Stimulated activated CD4-positive, alpha-beta T cell treated with anti-CD3 and anti-CD28 coated beads, Interleukin-12 subunit alpha, Interleukin-12 subunit beta, amount 100 ng/mL, for 4 hours (primary cell): ENCODE measurements at places on chromosomes 12 and 14.

DNA sequence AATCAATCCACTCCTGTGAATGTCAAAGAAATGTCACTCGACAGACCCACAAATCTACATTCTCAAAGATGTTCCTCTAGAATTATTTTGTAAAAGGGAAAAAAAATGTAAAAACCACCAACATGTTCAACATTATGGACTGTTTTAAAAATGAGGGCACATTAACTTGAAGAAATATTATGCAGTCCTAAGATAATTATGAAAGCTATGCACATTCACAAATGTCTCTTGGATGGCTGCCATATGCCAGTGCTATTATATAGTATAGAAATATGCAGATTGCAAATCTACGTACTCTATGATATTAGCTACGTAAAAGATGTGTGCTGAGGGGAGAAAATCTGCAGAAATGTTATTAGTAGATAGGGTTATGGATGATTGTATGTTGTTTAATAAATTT, 334.2 kb downstream of the BMP4 start:
- no peak for DNase-seq

DNA sequence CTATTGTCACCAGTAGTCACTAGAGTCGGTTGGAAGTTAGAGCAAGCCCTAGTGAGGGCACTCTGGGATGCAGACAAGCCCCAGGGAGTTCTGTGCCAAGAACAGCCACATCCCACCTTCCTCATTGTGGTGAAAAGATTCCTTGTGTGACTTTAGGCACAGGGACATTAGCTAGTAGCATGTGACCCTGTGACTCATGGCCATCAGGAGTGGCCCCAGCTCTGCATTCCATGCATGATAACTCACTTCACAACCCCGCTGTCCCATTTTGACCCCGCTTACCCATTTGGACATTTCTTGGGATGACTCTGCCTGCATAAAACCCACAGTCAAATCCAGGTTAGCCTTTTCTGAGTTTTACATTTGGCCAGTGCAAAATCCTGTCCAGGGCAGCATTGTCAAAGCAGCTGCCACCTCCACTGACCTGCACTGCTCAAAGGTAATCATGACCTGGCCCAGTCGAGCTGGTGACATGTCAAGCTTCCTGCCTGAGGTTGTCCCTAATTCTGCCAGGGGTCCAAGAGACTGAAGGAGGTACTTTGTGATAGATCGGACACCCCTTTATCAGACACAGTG, 430.5 kb downstream of the DPF3 start:
- no peak for DNase-seq

DNA sequence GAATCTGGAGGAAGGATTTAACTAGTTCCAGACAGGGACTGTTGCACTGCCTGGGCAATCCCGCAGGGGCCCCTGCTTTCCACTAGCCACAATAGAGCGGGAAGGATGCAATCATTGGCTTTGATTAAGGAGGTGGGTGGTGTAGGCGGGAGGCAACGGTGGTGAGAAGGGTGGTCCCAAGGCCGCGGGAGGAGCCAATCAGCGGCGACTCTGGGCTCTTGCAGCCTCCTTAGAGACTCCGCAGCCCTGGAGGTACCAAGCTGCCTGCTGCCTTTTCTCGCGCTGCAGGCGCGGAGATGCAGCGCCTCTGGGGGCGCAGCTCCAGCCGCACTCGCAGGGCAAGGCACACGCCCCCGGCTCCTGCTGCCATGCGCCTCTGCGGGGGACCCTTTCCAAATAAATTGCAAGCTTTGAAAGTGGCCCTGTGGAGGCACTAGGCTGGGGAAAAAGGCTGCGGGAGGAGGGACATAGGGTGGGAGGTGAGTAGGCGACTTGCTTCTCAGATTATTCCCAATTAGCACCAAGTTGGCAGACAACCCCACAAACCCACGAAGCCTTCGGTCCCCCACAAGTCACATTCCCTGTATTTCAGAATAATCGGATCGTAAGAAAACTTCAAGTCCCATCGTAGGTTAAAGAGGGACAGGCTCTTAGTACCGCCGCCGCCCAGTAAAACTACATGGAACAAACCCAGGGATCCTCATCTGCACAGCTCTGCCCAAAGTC, 858 bp upstream of the KCNA1 start:
- DNase-seq: no peak

GRCh38 chr12:89797436-89797835, 88.8 kb upstream of the ATP2B1 start:
- DNase-seq: no peak

GRCh38 chr14:48023881-48024280, 348.5 kb upstream of the MDGA2 start:
- no peak for DNase-seq

DNA sequence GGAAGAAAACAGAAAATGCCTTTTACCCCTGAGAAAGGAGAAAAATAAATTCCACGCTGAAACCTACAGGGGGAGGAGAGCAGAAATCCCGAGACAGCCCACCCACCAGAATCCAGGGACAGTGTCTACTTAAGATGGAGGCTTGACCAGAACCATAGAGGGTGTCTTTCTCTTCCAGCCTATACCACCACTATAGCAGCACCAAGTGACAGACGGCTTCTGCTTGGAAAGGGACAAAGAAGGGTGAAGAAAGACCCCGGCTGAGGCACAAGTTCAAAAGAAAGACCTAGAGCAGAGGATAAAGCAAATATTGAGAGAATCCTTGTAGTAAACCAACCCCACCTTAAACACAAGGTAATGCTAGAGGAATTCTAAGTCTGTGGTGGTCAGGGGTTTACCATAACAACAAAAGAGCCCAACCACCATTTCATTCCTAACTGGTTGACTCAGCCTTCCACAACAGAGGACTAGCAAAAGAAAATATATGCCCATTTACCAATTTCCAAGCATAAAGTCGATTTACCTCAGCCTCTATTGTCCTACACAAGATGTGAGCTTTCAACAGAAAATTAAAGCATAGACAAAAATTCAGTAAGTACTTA, 105.3 kb upstream of the FOXG1 start:
- no peak for DNase-seq

- DNase-seq: no peak
Measured at GRCh38 chr12:14514154-14514842, 53.4 kb downstream of the PLBD1 start.

DNA sequence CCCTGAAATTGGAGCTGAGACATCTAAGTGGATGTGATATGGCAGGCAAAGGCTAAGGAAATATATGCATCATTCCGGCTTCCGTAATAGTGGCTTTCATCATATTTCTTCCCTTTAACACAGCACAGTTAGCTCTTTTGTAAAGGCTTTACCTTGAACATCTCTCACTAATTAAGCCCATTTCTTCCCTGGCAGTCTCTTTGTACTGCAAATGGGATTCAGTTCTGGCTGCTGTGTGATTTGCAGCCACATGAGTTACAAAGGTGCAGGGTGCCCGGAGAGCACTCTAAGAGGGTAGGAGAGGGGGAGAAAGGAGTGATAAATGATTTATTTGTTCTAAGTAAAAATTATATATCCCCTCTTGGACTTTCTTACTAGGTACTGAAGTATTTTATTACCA, 232.1 kb upstream of the CCDC196 start:
- DNase-seq: no peak

GRCh38 chr14:26379951-26380350, 217.9 kb downstream of the NOVA1 start:
- DNase-seq: no peak

- DNase-seq: no peak
Measured at GRCh38 chr14:57854571-57854970, 11.3 kb downstream of the SLC35F4 start.

- no peak for DNase-seq
Measured at GRCh38 chr12:131002216-131002631, 48.5 kb downstream of the ADGRD1 start.

- DNase-seq: no peak
Measured at GRCh38 chr14:34582117-34582680, 42.7 kb upstream of the EAPP start.

- DNase-seq: no peak
Measured at GRCh38 chr12:52058631-52059361, 7.6 kb downstream of the NR4A1 start.

DNA sequence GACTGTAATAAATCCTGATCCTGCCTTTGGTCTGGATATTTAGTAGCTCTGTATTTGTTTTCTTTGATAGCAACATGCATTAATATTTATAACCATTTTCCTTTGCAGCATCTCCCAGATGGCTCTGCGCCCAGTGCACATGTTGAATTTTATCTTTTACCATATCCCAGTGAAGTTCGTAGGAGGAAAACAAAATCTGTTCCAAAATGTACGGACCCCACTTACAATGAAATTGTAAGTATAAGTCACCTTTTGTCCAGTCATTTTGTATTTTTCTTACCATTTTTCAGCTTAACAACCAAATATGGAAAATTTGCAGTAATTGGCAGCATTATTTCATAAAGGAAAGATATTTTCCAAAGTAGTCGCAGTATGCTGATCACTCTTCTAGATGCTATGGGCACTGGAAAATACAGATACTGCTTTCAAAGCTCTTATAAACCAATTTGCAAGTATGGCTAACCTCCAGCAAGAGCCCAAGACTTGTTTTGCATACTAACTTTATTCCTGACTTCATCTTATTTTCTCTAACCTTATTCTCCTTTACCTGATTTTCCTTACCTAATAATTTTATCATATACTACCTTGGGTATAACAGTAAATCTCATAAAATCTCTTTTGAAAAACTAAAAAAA, 97.4 kb downstream of the PLCZ1 start:
- DNase-seq: no peak

DNA sequence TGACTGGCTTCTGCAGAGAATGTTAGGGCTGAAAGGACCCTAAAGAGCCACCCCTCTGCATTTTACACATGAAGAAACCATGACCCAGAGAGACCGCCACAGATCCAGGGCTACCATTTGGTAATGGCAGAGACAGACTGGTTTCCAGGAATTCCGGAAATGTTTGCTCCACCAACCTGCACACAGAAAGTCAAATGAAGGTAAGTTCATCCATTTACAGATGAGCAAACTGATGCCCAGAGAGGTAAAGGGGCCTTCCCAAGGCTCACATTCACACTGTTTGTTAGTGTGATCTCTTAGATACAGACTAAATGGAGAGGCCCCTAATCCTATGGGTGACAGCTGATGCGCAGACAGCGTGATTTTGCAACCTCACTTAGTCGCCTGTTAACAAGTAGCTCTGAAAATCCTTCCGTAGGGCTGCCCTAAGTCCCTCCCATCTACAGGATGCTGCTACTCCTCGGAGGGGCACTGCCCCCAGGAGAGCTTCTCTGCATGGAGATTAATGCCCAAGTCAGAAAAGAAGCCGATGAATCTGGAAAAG, 33.8 kb downstream of the ZFP36L1 start:
- no peak for DNase-seq

DNA sequence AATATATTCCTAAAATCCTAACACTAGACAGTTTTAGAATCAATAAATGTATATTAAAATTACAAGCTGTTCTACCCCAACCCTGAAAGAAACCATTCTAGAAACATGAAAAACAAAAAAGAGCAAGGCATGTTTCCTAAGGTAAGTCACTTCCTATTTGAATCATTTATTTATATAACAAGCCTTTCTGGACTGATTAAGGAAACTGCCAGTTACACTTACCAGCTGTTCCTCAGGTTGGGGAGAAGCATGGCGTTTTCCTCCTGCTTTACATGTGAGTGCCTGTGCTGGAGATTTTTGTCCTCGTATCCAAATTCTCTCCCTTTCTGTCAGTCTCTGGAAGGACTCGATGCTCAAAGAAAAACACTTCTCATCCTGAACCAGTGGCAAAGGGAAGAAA, 183.3 kb downstream of the EFCAB11 start:
- DNase-seq: no peak

GRCh38 chr12:67453191-67453590, 184.0 kb downstream of the CAND1 start:
- no peak for DNase-seq

GRCh38 chr12:109782326-109782703, 50.9 kb downstream of the TRPV4 start:
- DNase-seq: no peak

DNA sequence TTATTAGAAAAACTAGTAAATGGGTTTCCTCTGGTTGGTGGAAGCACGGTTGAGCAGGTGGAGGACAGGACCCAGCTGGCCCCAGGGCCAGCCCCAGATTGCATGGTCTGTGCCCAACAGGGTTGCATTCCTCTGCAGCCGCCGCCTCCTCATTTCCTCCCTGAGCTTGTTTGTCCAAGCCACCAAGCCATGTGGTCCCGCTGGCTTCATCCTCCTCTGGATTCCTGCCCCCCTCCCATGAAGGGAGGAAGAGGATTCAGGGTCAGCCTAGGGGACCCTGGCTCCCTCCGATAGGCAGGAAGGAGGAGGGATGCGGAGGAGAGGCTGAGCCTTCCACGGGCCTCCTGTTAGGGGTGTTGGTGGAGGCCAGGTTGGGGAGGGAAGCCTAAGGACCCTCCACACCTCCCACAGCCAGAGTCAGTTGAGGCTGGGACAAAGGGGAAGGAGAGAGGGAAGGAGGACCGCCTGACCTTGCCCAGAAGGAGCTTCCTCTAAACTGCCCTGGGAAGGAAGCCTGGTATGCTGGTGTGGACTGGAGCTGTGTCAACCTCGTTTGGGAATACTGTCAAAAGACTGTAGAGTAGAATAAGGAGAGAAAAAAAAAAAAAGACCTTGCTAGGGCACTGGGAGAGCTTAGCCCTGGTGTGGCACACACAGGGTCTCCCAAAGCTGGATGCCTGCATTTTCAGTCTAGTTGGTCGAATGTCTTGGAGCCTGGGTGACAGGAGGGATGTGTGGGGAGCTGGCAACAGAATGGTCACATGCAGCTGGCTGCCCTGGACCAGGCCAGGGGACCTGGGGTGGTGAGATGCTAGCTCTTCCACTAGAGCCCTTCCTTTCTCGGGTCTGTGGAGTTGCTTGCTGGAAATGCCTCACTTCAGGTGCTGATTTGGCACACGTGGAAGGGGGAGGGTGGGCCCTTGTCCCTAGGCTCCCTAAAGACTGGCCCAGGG, 42.4 kb downstream of the PLEKHG3 start:
- DNase-seq: no peak

DNA sequence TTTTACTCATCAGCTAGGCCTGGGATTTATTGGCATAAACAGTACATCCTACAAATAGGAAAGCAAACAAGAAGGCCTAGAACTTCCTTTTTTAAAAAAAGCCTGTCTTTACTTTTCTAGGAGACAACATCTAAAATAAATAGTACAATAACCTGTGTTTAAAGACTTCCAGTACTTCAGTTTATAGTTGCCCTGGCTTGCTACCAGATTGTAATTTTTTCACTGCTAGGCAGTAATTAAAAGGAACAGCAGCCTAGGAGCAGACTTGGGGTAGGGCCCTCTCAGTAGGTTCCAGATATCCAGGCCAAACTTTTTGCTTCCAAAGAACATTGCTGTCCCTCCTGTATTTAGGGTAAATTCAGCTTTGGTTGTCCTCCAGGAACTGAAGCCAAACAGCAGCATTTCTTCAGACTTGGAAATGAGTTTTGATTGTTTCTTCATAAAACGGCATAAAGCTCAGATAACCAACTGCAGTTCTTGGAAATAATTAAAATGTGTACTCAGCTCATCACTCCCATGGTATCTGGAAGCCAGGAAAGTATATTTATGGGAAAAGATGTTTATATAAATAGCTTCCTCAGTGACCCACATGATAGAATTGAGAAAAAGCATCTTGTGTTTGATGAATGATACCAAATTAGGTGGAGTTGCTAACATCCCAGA, 61.7 kb downstream of the PPP1R36 start:
- no peak for DNase-seq

- DNase-seq: no peak
Measured at GRCh38 chr12:87756721-87757120, 272.5 kb downstream of the C12orf50 start.
